ENCODE measurements at places on chromosomes 4 and X.

GRCh38 chr4:158211222-158211621 is 936 bp downstream of the TMEM144 start:
- DNase-seq, result no peak

- DNase-seq, result no peak
These were observed 122.1 kb downstream of the FRAS1 start for GRCh38 chr4:78179196-78179595.

DNA sequence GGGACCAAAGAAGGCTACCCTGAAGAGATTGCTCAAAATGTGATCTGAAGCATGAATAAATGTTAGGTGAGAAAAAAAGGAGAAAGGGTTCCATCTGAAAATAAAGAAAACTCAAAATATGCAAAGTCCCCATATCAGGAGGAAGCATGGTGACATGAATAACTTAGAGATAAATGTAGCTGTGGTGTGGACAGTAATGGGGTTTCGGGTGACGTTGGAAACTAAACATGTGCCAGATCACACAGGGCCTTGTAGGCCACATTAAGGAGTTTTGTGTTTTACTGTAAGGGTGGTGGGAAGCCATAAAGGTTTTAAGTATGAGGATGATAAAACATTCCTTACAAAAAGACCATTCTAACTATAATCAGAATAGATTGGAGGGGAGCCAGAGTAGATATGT is 40.3 kb upstream of the ACSL4 start:
- no peak for DNase-seq

- no peak for DNase-seq
These were observed 480.2 kb downstream of the SMARCA1 start for GRCh38 chrX:129043138-129043537.

All from retina (tissue), 1 donor.